Left renal cortex interstitium (tissue), 4 donors: ENCODE measurements at places on chromosomes 3 and 15.

- no peak for DNase-seq
These were observed 5.6 kb upstream of the RPL14 start for GRCh38 chr3:40451551-40451950.

- peak; percentile 56 for DNase-seq
These were observed 639 bp downstream of the FOXP1 start for GRCh38 chr3:71582612-71583565.

DNA sequence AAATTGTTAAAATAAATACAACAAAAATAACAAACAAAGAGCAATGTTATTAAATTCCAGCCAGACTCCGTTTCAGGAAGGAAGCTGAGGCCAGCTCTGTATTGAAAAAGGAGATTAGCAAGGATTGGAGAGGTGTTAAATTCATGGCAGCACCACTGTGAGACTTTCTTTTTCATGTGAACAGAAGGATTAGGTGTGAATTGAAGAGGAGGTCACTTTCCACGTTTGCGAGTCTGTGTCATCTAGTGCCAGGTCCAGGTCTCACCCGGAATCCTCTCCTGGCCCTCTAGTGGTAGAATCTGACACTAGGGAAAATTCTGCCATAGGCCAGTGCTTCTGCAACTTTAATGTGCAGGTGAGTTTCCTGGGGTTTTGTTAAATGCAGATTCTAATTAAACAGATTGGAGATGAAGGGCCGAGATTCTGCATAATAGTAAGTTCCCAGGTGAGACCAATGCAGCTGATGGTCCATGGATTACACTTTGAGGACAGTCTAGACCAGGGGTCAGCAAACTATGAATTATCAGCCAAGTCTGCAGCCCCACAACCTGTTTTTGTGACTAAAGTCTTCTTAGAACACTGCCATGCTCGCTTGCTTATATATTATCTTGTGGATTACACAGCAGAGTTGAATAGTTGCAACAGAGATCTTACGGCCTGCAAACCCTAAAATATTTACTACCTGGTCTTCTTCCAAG lies 9.2 kb upstream of the SLC6A1 start:
- no peak for DNase-seq

DNA sequence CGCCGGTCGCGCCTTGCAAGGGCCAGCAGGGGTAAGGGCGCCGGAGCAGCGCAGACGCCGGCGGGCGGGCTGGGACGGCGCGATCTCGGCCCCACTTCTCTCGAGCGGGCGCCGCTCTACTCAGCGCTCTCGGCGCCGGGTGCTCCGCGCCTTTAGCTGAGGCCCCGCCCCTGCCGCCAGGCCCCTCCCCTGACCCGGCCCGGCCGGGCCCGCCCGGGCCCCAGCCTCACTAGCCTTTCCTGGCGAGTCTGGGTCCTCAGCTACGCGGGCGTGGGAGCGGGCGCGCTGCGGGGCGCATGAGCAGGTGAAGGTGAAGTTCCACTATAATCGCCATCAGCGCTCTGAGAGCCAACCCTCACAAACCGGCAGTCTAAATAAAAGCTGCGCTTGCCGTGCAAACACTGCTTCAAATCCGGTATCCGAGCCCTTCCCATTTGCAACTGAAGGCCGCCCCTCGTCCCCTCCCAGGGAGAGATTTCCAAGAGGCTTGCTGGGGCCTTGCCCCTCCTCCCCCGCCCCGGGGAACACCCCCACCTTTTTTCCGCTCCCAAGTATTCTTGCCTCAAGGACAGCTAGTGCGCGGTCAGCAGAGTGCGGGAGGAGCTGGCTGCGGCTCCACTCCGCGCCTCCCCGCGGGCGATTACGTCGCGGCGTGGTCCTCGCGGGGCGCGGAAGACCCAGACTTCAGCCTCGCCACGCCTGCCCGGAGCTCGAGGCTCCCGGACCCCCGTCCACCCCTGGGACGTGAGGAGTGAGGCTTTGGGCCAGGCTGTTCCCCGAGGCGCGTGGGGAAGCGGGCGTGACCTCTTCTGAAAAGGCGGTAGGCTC lies at the start of gene RPP25:
Gene RPP25, minus strand, starts transcription at position 125 of the 828 bp plus-strand sequence. CDS start 189 bp downstream, outside the sequence.
- DNase-seq, result no peak

- DNase-seq, result no peak
These were observed 326.8 kb upstream of the ROBO1 start for GRCh38 chr3:80094589-80094988.

- DNase-seq, result no peak
These were observed 333.1 kb upstream of the KCNMB2 start for GRCh38 chr3:178203165-178203564.

DNA sequence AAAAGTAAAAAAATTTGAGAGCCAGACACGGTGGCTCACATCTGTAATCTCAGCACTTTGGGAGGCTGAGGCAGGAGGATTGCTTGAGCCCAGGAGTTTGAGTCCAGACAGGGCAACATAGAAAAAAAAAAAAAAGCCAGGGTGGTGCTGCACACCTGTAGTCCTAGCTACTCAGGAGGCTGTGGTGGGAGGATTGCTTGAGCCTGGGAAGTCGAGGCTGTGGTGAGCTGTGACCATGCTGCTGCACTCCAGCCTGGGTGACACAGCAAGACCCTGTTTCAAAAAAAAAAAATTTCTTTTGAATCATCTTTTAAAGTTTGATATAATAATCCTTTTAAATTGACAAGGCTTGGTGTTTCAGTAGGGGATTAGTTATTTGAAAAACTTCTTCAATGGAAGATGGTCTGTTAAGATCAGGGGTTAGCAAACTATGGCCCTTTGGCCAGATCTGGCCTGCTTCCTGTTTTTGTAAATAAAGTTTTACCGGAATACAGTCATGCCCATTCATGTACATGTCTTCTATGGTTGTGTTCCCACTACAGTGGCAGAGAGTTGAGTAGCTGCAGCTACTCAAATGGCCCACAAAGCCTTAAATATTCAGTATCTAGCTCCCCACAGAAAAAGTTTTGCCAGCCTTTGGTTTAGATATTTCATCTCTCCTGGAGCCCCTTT lies 28.9 kb downstream of the CDAN1 start:
- no peak for DNase-seq

DNA sequence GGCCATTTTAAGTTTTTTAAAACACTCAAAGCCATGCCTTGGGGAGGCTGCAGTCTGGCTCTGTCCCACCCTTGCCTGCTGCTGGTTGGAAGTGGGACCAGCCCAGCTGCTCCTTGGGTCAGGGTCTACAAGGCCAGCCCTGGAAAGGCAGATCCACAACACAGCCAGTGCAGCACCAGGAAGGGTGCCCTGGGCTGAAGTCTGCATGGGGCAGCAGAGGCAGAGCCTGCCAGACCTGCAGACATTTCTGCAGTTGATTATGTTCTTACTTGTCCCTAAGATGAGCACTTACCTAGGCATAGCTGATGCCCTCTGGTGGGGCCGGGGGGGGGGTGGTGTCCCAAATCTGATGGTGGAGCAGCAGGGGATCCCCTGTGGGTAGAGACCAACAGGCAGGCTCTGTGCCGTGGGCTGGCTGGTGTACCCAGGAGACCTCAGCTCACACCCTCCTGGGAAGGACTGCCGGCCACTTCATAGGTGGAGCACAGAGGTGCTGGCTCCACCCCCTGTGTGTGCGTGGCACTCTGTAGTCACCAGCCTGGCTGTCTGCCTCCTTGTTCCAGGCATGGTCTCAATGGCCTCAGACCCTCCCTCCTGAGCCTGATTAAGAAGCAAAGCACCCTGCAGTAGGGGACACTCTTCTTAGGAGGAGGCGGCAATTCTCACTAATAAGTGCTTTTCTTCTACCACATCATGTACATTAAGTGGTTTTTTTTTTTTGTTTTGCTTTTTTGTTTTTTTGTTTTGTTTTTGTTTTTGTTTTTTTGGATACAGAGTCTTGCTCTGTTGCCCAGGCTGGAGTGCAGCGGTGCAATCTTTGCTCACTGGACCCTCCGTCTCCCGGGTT lies 97.4 kb upstream of the KLF13 start:
- no peak for DNase-seq

GRCh38 chr3:193711523-193711963 lies 118.5 kb downstream of the OPA1 start:
- DNase-seq, result no peak

GRCh38 chr3:45693941-45694521 lies 4.8 kb downstream of the SACM1L start:
- no peak for DNase-seq

GRCh38 chr3:132550579-132551305 lies 46.3 kb upstream of the ACKR4 start:
- DNase-seq, result no peak

- DNase-seq, result peak; percentile 49
These were observed 182.3 kb upstream of the NDN start for GRCh38 chr15:23869396-23869795.

- no peak for DNase-seq
These were observed 37.6 kb upstream of the ZNF710 start for GRCh38 chr15:89963301-89964231.

DNA sequence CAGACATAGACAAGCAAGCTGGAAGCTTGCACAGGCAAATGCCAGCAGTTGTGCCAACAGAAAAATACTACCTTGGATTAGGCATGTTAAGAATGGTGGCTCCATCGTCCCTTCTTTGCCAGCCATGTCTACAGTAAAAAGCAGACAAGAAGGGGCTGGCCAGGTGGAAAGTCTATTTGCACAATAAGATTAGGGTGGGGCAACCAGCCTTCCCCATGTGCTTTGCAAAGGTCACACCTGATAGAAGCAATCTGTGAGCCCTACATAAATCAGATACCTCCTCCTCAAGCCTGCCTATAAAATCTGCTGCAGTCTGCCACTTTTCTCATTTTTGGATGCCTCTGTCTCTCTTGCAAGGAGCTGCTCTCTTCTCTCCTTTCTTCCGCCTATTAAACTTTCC lies 555.9 kb downstream of the RSL24D1 start:
- no peak for DNase-seq

DNA sequence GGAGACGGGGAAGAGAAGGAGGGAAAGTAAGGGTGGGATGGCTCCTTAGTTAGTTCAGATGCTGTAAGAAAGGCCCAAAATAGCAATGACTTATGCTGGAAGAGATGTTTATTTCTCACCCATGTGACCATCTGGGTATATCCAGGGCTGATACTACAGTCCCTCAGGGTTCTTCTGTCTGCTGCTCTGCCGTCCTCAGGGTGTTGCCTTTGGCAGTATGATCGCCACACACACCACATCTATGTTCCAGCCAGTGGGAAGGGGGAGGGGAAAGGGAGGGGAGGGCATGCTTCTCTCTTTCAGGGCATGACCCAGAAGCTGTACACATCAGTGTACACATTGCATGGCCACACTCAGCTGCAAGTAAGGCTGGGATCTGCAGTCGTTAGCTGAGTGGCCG lies 10.2 kb downstream of the CD276 start:
- no peak for DNase-seq

- no peak for DNase-seq
These were observed 40.8 kb downstream of the NUP210 start for GRCh38 chr3:13379201-13379830.

- no peak for DNase-seq
These were observed 76.0 kb downstream of the FEM1B start for GRCh38 chr15:68353421-68354135.

DNA sequence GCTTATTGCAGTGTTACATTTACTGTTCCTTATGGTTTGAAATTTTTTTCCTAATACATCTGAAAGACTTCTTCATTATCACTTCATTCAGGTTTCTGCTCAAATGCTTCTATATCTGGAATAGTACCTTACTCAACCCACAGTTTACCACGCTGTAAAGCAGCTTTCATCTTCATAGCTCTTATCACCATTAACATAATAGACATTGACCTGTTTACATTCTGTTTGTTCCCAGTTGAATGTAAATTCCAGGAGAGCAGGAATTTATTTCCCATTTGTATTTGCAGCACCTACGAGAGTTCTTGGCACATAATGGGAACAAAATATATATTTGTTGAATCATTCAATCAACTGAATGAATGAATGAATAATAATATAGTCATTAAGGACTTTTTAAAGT lies 844.6 kb upstream of the ROBO1 start:
- no peak for DNase-seq
